Activated CD4-positive, alpha-beta T cell treated with anti-CD3 and anti-CD28 coated beads, Interleukin-2, amount 50 U/mL, for 16 hours (primary cell): ENCODE measurements at places on chromosomes 3 and 15.

DNA sequence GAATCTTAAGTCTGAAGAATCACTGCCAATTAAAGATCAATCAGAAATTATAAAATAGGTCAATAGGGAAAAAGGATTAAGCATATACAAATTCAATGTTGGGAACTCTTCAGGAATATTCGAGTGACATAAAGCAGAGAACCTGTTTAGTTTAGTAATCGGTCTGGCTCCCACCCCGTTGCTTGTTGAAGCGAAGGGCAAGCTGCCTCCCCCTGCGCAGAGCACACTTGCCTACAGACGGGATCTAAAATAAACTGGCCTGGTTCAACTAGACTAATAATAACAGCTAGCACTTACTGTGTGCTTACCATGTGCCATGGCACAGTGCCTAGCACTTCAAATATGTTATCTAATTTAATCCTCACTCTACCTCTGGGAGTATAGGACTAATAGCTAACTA lies 8.6 kb downstream of the SEMA6D start:
- DNase-seq: no peak

- no peak for DNase-seq
These were observed 133.3 kb downstream of the GRM7 start for GRCh38 chr3:6994081-6994668.

DNA sequence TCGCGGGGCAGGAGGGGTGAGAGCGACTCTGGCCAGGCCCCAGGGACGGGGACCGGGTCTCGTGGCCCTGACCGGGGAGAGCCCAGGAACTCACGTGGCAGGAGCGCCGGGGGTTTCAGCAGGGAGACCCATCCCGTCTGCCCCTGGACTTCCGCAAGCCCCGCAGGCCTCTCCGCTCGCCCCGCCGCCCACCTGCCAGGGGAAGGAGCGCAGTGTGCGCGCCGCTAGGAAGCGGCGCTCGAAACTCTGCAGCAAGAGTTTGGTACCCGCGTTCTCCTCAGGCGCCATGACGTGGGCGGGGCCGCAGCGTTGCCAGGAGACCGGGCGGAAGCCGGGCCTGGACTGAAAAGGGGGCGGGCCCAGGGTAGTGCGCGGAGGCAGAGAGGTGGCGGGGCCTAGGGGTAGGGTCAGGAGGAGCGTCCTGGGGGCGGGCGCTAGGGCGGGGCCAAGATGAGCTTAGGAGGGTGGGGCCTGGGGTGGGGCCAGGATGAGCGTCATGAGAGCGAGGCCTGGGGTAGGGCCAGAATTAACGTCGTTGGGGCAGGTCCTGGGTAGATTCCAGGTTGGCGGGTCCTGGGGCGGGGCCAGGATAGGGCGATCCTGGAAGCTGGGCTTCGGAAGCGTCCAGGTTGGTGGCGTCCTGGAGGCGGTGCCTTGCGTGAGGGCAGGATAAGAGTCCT lies 29.7 kb downstream of the ALG1L2 start:
- peak; percentile 99 for DNase-seq

- no peak for DNase-seq
These were observed 25.5 kb downstream of the CCDC13 start for GRCh38 chr3:42747581-42747980.

- DNase-seq: no peak
These were observed 175.9 kb downstream of the CNTN4 start for GRCh38 chr3:2274526-2274925.

- no peak for DNase-seq
These were observed 478.9 kb downstream of the NLGN1 start for GRCh38 chr3:173876476-173876875.
